Activated gamma-delta T cell (primary cell): ENCODE measurements at places on chromosomes 1 and 21.

- no peak for DNase-seq
Measured at GRCh38 chr1:159012495-159012894, 2.8 kb downstream of the IFI16 start.

DNA sequence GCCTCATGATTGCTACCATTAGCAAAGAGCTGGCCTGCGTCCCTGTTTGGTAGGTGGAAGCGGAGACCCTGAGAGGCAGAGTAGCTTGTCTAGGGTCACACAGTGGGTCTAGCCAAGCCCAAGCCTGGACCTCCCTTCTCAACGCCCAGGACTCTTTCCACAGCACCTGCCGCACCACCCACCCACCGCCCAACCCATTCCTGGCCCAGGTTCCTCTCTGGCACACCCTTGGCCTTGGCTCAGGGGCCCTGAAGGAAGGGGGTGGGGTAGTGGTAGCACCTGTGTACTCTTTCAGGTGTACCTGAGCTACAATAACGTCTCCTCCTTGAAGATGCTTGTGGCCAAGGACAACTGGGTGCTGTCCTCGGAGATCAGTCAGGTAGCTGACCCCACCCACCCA, 19.3 kb downstream of the FAM151A start:
- DNase-seq: no peak

- DNase-seq: no peak
Measured at GRCh38 chr1:94553323-94553730, 11.8 kb upstream of the F3 start.

GRCh38 chr21:41170859-41171609, 3.1 kb downstream of the BACE2 start:
- DNase-seq: no peak

GRCh38 chr1:171868217-171868803, 27.0 kb downstream of the DNM3 start:
- DNase-seq: no peak

DNA sequence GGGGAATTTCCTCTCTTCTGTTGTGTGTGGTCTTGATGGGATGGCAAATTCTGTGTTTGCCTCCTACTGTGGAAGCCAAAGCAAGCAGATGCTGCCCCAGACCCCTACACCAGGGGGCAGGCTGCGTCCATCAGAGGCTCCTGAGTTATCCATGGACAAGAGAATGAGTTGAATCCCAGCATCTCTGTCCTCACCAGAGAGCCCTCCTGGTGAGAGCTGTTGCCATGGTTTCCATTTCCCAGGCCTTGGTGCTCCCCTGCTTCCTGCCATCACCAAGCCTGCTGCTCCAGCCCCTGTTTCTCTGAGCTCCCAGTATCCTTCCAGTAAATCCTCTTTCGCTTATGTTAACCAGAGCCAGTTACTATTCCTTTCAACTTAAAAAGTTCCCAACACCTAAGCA, 20.4 kb upstream of the GNG12 start:
- no peak for DNase-seq
